HAP-1 (cell line): ENCODE measurements at places on chromosomes 11 and 22.
A peak's percentile ranks its signal among the peaks of the same experiment; 100 is the strongest.

- no peak for DNase-seq
These were observed 10.1 kb downstream of the RPS13 start for GRCh38 chr11:17067417-17067816.

DNA sequence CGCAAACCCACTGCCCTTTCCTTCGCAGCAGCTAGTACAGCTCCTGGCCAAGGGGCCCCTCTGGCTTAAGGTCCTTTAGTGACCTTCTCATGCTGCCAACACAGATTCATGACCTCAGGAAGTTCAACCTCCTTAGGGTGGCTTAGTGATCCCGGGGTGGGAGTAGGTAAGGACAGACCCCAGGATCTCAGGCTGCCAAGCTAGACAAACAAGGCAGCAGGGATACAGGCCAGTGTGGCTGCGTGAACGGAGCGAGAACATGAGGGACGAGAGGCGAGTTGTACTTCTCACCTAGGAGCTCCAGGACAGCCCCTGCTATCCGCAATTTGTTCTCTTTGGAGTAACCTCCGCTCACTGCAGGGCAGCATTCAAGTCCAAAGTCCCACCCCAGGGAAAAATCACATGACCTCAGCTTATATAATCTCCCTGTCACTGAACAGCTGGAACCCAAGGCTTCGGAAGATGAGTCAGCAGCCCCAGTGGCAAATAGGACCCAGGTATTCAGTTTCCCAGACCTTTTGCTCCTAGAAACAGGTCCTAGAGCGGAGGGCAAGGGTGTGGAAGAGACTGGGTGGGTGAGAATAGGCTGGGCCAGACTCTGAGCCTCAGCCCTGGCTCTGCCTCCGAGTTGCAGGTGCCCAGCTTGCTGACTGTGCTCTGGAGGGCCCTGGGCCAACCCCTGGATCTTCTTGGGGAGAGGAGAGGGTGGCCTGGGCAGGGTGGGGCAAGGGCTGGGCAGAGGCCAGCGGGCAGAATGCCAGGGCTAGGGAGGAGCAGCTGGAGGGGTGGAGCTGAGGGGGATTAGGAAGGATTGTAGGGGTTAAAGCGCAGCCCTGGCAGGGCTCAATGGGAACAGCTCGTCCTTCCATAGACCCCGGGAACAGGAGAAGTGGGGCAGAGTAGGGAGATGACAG, 13.1 kb downstream of the USP2 start:
- DNase-seq: peak; percentile 71

- no peak for DNase-seq
These were observed 52.5 kb upstream of the NNMT start for GRCh38 chr11:114243461-114244372.

GRCh38 chr11:72760539-72761405, 8.6 kb upstream of the ARAP1 start:
- DNase-seq: no peak

GRCh38 chr11:16604794-16605388, 133.6 kb upstream of the C11orf58 start:
- peak; percentile 28 for DNase-seq

GRCh38 chr11:100472727-100473389, 214.2 kb upstream of the ARHGAP42 start:
- DNase-seq: no peak

DNA sequence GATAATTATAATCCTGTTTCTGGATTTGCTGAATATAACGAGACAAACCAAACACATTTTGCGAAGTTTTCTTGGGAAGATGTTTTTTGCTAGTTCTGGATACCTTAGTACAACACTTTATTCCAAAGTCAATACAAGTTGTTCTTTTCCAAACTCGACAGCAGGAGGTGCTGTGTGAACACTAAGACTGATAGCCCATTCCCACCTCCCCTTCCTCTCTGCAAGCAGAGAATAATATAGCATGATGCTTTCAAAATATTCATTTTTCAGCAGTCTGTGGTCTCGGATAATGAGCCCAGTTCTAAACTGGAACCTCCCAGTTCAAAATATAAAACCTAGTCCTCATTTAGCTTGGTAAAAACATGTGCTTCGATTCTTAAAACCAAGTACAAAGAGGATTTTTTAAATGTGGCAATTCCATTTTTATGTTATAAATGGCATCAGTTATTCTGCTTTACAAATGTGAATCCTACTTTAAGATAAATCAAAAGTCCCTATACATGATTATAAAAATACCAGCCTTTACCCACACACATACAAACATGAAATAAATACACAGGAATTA, 129.1 kb downstream of the DCDC1 start:
- peak; percentile 60 for DNase-seq

DNA sequence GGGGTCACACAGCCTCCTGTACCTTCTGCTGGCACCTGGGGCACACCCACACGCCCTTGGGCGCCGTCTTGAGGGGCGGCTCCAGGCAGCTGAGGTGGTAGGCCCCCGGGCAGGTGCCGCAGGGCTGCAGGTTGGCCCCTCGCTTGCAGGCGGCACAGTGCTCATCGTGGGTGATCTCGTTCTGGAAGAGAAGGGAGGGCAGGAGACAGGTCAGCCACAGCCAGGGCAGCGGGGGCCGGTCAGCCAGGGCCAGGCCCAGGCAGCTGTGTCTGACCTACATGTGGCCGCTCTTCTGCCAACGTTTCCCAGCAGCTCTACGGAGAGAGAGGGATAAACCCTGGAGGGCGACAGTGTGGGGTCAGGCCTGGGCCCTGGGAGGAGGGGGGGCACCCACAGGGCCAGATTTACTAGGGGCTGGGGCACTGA, 121.9 kb downstream of the PHF21B start:
- no peak for DNase-seq

DNA sequence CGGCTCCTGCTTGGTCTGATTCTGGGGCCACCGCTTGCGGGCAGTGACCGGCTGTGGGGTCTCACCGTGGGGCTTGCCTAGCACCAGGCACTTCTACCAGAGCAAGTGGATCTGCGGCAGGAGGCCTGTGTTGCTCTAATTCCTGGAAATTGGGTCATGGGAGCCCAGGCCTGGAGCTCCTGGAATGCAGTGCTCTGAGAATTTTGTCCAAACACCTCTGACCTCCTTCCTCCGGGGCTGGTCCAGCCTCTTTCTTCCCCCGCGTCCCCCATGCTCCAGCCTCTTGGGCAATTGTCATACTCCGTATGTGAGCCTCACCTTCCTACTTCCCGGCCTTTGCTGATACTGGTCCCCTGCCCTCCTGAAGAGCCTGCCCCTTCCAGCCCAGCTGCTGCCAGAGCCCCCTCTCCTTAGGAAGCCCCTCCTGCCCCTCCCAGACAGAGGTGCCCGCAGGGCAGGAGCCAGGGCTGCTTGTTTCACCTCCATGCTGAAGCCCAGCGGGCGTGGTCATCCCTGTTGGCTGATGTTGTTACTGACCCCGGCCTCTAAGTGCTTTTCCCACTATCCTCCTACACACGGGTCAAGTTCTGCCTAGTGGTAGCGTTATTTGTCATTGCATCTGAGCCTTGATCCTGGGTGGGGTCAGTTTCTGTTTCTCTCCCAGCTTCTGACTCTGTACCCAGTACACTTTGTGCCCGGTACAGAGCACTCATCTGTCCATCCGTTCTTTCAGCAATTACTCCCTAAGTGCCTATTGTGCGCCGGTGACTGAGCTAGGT, 9.6 kb downstream of the MGAT3 start:
- DNase-seq: no peak
